ENCODE measurements at places on chromosomes 5 and 9.

GRCh38 chr9:27599870-27600238 lies 26.6 kb upstream of the C9orf72 start:
- no peak for DNase-seq

GRCh38 chr9:135969064-135969683 lies 8.0 kb upstream of the UBAC1 start:
- DNase-seq, result no peak

DNA sequence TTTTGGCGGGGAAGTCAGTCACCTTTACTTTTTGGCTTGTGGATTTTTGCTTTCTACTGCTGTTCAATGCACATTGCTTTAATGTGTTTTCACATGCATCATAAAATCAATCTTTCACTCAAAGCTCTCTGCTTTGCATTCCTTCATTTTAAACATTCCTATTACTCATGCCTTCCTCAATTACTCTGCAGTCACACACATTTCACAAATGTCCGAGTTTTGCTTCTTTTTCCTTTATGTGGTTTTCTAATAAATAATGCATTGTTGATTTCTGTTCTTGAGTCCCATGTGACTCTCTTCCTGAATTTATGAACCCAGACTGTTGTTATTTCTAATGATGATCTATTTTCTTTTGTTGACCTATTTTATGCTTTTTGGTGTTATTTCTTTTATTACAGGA lies 82.3 kb upstream of the EPB41L4B start:
- DNase-seq, result no peak

DNA sequence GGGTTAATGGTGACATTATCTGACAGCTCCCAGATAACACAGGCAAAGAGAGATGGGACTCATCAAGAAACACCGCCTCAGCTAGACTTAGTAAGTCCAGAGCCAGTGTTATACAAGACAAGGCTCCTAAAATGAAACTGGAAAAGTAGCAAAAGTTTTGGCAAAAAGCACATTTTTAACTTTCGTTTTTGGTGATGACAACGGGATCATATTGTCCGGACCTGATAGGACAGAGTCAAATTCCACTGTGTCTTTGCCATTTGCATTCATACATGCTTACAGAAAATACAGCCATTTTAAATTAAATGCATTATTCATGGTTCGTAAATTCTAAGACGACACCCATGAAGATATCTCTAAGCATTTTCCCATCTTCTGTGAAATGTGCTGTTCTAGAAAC lies 152.1 kb downstream of the CRB2 start:
- no peak for DNase-seq

DNA sequence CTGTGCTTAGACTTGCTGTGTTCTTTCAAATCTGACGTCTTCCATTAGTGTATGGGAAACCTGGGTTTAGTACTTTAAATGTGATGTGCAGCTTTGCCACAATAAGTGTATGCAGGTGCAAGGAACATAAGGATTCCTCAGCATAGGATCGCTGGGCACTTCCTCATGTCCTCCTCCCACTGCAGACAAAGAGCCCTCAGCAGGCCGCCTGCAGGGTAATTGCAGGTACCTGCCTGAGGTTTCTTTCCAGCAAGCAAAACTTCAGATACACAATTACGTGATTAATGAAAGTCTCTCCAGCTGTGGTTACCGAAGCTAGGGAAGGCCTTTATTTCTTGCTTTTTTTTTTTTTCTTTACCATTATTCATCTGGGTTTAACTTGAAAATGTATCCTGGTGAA lies 233.1 kb downstream of the RFK start:
- DNase-seq, result no peak

GRCh38 chr5:35047785-35048404 lies at the start of gene AGXT2:
Gene AGXT2, minus strand, starts transcription at chr5:35047949. Its CDS starts 57 bp downstream, at chr5:35047892.
- DNase-seq, result no peak

DNA sequence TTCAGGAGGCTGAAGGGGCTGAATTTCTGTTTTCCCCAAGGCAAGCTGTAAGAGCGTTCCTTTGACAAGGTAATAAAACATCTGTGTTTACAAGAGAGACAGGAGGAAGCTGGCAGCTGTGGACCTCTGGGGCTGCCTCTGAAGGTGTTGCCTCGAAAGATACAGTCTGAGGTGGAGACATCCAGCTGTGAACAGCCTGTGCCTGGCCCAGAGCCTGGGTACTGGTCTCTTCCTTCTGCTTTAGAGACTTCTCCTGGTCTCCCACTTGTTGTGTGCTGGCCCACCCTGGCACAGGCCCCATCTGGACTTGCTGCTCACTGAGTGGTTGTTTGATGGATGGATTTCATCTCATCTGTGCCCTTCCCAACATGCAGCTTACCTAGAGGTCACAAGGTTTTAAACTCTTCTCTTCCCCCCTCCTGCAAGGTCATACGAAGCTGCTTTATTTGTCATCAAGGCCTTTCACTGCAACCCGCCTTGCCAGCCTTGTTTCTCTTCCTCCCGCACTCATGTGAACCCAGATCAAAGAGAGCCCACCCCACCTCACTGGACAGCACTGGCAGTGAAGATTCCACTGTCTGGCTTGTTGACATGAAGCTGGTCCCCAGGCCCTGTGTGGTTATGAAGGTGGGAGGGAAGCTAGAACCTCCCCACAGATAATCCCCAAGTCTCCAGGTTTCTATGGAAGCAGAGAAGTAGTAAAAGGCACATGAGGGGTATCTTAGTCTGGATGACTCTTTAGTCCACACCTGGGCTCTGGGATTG lies 35.0 kb upstream of the ALDH1B1 start:
- DNase-seq, result no peak

DNA sequence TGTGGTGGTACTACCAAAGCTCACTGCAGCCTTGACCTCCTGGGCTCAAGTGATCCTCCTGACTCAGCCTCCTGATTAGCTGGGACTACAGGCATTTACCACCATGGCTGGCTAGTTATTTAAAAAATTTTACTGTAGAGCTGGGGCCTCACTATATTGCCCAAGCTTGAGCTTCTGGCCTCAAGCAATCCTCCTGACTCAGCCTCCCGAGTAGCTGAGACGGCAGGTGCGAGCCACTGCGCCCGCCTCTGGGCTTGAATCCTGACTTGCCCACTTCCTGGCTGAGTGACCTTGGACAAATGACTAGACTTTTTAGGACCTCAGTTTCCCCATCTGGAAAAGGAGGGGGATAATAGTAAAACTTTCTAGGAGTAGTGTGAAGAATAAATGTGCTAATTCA lies 32.1 kb downstream of the NCS1 start:
- DNase-seq, result no peak

DNA sequence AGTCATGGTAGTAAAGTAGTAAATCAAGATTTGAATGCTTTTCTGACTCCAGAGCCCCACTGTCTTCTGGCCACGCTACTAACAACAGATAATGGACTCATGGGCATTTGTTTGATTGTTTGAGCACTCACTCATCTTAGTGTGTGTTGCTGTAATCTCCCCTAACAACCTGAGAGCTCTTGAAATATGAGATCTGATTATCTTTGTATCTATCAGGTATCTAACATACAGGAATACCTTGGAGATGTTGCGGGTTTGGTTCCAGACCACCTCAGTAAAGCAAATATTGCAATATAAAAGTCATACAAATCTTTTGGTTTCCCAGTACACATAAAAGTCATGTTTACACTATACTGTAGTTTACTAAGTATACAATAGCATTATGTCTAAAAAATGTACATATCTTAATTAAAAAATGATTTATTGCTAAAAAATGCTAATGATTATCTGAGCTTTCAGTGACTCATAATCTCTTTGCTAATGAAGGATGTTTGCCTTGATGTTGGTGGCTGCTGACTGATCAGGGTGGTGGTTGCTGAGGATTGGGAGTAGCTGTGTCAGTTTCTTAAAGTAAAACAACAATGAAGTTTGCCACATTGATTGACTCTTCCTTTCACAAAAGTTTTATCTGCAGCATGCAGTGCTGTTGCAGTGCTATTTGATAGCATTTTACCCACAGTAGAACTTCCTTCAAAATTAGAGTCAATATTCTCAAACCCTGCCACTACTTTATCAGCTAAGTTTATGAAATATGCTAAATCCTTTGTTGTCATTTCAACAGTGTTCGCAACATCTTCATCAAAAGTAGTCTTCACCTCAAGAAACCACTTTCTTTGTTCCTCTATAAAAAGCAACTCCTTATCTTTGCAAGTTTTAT lies 92.2 kb downstream of the ZNF462 start:
- DNase-seq, result no peak

- DNase-seq, result no peak
These were observed 44.5 kb downstream of the SMC5 start for GRCh38 chr9:70303268-70303667.

DNA sequence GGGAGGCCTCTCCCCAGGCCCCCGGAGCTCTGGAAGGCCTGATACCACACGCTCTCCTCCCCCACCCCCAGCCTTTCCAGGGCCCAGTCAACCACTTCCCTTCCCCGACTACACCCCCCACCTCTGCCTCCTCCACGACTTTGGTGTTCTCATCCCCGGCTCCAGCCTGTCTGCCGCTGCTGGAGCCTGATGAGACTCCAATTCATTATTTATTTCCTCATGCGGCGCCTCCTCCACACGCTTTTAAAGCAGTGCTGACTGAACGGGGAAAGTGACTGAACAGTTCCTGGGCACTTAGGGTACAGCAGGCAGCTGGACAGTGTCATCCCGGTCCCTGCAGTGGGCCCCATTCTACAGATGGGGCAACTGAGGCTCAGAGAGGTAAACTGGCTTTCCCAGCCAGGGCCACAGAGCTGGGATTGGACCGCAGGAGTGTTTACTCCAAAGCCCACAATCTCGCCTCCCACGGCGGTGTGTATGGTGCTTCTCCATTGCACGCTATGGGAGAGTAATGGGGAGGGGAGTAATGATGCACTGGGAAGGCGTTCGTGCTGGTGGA lies 15.9 kb upstream of the RPL26L1 start:
- DNase-seq, result no peak

- no peak for DNase-seq
These were observed 290.1 kb upstream of the TRPC7 start for GRCh38 chr5:136655468-136655867.

DNA sequence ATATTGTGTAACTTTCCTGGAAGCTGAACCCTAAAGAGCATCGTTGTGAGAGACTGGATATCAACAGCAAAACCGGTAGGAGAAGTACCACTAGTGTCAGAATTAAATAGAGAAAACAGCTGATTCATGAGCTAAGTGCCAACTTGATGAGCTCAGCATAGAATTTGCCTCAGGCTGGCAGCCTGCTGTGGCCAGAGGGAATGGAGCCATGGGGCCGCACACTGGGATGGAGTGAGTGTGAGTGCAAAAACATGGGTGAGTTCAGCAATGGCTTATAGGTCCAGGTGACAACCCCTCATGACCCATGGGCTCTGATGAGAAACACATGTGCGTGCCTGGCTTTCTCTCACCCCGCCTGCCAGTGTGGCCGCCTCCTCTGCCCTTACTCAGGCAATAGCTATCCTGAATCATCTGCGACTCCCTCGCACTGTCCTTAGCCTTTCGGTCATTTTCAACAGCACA lies 25.4 kb downstream of the ADAMTS16 start:
- DNase-seq, result no peak

DNA sequence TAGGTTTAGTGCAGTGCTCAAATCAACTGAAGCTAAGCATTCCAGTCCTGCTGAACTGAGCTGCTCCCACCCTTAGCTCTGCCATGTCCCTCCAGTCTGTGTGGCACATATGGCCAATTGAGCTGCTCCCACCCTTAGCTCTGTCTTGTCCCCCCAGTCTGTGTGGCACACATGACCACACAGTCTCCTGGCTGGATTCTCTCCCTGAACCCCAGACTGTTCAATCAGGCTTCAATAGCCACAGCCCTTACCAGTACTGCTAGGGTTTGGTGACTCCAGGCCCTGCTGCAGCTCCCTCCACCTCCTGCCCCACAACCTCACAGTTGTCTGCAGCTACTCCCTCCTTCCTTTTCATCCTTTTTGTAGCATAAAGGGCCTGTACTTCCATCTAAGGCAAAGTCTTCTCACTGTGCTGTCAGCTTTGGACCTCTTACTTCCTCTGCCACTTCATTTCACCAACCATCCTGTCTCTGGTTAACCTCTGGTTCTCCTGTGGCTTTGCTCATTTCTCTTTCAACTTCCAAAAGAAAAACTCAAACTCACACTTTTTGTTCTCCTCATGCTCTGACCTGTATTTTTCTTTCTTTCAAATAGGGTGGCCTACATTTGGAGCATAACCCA lies 50.8 kb downstream of the ADAMTS12 start:
- DNase-seq, result no peak

DNA sequence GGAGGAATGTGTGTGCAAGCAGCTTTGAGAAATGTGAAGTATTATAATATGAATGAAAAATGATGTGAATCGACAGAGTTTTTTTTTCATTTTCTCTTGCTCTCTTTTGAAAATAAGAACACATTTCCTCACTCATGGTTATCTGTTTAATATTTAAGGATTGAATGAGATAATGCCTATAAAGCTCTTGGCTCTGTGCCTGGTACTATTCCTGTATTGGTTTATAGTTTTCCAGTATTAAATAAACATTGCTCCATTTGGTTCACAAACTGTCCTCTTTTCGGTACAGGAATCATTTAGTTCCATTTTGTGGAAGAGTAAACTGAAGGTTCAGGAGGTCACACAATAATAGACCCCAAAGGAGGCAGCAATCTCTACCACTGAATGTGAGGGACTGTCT lies 1185.5 kb upstream of the WWC1 start:
- no peak for DNase-seq

GRCh38 chr5:56763182-56763581 lies 52.2 kb upstream of the MAP3K1 start:
- DNase-seq, result no peak

DNA sequence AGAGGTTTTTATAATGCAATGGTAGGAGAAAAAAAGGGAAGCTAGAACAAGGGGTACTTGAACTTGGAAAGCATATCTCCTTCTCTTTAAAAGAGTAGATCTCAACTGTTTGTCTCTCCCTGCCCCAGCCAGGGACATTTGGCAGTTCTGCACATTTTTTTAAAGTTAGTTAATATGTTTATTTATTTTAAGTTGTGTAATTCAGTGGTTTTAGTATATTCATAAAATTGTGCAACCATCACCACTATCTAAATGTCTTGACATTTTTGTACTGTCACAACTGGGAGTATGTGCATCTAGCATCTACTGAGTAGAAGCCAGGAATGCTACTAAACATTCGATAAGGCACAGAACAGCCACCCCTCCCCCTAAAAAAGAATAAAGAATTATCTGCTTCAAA lies 103.5 kb upstream of the DPYSL3 start:
- DNase-seq, result no peak

DNA sequence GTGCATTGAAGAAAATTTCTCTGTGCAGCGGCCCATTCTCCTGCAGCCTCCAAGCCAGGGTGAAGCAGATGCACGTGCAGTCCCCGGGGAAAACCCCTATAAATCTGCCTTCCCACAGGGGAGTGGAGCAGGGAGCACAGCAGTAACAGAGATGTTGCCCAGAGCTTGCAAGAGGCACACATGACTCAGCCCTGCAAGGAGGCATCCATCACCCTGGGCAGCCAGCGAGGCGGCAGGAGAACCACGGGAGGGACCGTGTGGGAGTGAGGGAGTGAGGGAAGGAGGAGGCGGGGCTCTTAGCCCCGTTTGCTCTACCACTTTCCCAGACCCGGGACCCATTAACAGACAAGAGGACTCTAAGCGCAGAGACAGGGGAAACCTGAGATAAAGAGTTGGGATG lies 96.2 kb upstream of the ARAP3 start:
- no peak for DNase-seq

DNA sequence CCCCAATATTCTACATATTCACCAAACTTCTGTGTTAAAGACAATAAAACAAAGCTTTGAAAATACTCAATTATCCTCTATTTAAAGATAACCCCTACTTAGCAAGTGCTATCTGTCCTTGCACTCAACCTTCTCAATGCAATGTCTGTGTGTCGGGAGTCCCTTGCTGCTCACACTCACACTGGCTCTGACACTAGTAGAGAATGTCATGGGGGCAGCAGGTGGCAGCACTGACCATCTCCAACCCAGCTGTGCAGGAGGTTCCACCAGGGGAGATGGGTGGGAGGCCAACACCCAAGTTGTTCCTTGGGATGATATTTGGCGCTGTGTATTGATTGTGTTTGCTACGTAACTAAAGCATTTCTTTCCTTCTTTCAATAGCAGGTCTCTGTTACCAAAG lies 59.4 kb upstream of the SIMC1 start:
- no peak for DNase-seq
